ENCODE measurements at places on chromosomes 3 and 15. TPM values are rescaled to one million over a fixed set of nuclear protein-coding genes. Genes with fewer than 3 reads are reported as not detected.

The NUP210 gene
- total RNA-seq, result 106 TPM

The SEC22C gene
- total RNA-seq, result 49.7 TPM

The HDDC3 gene
- 23.4 TPM for total RNA-seq

The SKOR1 gene
- total RNA-seq, result 0.42 TPM

The HIGD1A gene
- total RNA-seq, result 78.4 TPM

The RPN1 gene
- 205 TPM for total RNA-seq

The CP gene
- total RNA-seq, result not detected

The TRMT10C gene
- 43.5 TPM for total RNA-seq

The CPNE9 gene
- total RNA-seq, result not detected

The OR5K2 gene
- not detected for total RNA-seq

The ABCF3 gene
- 102 TPM for total RNA-seq

The CRABP1 gene
- total RNA-seq, result not detected

The ADAMTS17 gene
- total RNA-seq, result 0.31 TPM

The CFAP100 gene
- total RNA-seq, result not detected

The NEK11 gene
- total RNA-seq, result 2.0 TPM

Data from natural killer cell treated with Interleukin-12 subunit alpha and Interleukin-12 subunit beta and Interleukin-15 and Interleukin-18, amount 100 ng/mL, for 72 hours (primary cell).